ENCODE measurements at places on chromosomes 11 and 22.

- DNase-seq, result no peak
Measured at GRCh38 chr11:134911514-134912180, 499.6 kb upstream of the B3GAT1 start.

DNA sequence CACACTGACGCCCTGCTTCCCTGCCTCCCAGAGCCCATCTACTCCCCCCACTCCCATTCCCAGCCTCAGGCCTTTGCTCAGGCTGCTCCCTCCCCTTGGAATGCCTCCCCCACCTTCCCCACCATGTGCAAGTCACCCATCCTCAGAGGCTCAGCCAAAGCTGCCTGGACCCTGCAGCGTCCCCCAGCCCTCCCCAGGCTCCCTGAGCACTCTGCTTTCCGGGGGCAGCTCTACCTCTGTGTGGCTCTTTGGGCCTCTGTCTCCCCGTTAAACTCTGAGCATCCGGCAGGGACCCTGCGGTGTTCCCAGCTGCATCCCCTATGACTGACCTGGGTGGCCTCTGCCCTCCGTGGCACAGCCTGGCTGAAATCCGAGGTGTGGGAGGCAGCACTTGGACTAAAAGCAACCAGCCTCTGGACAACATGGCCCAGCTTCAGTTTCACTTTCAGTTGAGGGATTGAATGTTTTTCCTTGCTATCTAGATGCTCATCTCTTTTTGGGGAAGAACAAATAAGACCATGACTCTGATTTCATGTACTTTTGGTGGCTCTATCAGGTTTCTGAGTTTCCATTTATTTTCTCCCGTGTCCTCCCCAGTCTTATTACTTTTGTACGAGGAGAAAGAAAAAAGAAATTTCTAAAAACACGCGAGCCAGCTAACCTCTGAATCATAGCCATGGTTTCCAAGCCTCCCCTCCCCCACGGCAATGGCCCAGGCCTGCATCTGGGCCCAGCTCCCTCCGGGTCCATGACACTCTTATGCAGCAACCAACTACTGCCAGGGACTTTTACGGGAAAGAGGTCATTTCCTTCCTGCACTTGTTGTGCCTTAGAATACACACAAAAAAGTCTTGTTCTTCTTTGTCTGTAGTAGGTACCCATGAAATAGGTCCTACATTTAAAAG, 3.8 kb downstream of the APOL3 start:
- DNase-seq, result peak; percentile 29

DNA sequence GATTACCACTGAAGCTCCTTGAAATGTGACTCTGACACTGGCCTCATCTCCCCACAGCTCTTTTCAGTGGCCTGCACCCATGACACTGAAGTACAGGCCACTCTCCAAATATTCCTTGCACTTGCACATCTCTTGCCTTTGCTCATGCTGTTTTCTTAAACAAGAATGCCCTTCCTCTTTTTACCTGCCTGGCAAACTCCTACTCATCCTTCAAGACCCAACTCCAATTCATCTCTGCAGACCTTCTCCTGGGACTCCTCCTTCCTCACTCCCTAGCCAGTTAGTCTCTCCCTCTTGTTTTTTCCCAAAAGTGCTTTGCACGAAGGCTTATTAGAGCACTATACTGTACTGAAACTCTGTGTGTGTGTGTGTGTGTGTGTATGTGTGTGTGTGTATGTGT, 2.6 kb downstream of the KCNE3 start:
- DNase-seq, result no peak

GRCh38 chr11:109783014-109783413, 310.2 kb upstream of the ZC3H12C start:
- no peak for DNase-seq

DNA sequence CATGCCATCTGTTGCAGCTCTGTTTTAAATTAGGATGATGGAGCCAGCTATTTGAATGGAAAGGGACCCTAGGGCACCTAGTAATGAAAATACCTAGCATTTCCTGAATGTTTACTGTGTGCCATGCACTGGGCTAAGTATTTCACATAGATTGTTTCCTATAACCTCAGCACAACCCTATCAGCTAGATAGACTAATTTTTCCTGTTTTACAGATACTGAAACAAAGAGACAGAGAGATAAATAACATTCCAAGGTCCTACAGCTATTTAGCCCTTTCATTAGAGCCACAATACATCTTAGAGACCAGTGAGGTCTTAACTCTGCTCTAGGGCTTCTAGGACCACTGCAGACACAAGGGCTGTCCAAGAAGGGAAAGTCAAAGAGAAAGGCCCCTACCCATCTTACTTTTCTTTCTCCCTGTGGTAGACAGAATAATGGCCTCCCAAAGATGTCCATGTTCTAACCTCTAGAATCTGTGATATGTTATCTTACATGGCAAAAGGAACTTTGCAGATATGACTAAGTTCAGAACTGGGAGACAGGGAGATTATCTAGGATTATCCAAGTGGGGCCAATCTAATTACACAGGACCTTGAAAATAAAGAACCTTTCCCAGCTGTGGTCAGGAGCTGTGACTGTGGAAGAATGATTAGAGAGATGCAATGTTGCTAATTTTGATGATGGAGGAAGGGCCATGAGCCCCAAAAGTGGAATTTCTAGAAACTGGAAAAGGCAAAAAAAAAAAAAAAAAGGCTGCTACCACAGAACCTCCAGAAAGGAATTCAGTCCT, 157.0 kb downstream of the CCDC34 start:
- DNase-seq, result no peak

- DNase-seq, result no peak
Measured at GRCh38 chr22:48664586-48664985, 1163.1 kb downstream of the BRD1 start.

DNA sequence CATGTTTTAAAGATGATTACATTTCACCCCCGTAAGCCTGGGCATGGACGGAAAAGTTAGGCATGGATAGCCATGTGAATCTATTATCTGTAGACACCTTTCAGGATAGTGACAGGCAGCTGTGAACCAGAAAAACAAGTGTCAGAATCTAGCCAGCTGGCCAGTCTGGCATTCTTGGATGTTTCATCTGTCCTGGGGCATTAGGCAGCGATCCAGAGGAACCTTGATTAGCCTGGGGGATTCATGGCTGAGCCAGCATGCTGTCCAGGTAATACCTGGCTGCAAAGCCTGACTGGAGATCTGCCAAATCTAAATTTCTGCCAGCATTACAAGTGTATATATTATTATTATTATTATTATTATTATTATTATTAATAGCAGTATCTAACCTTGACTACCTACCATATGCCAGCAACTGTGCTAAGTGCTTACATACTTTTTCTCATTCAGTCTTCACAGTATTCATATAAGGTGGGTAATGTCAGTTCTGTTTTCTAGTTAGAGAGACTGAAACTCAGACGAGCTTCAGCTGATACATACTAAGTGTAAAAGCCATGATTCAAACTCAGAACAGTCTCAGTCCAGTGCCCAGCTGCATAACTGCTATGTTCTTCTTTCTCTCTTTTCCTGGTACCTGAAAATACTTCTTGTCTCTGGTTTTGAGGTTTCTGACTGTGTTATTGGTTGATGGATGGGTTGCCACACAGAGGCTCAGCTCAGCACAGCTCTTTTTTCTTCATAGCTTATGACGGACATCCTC, 12.8 kb downstream of the BMAL1 start:
- no peak for DNase-seq

DNA sequence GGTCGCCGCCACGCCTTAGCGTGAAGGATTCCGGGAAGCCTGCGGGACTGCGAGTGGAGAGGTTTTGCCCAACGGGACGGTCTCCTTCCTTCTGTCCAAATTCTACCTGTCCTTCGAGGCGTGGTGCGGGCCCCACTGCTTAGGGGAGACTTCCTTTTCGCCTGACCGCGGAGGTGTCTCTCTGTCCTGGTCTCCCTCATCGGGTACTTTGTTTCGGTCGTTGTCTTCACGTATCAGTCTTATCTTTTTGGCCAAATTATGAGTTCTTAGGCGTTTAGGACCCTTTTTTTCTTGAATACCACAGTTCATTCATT, 388 bp downstream of the HINFP start:
- no peak for DNase-seq

DNA sequence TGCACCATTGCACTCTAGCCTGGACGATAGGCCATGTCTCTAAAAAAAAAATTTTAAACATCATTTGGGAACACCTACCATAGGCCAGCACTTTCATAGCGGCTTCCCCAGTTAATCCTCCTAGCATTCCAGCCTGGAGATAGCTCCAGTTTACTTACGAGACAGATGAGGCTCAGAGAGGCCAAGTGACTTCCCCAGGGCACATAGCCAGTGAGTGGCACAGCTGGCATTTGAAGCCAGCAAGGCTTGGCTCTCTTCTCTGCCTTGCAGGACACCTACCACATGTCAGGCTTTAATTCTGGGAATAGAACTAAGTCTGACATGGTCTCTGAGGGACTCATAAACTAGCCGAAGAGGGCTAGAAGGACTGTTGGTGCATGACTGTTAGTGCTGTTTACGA, 4.9 kb upstream of the TAGLN start:
- DNase-seq, result no peak

GRCh38 chr22:31275018-31275417, 17.3 kb downstream of the PIK3IP1 start:
- DNase-seq, result no peak

- DNase-seq, result no peak
Measured at GRCh38 chr22:43853328-43853931, 8.9 kb downstream of the SULT4A1 start.

DNA sequence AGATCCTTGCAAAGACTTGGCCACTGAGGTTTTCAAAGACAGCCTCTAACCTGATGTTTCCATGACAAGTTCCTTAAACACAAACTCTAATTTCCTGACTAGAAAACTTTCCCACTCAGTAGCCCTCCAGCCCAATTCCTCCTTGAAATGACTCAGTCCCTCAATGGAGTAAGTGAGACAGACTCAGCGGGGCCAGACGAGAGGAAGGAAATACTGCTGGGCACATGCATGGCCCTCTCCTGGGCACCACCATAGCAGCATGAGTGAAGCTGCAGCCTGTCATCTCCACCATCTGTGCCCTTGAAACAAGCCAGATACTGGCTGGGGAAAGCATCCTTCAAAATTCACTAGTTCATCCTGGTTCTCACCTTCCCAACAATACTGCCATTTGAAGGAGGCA, 76.2 kb upstream of the GDPD4 start:
- DNase-seq, result no peak

GRCh38 chr22:45434981-45435380, 21.5 kb downstream of the RIBC2 start:
- DNase-seq, result no peak

- peak; percentile 49 for DNase-seq
Measured at GRCh38 chr11:3905080-3905953, 49.9 kb downstream of the STIM1 start.

DNA sequence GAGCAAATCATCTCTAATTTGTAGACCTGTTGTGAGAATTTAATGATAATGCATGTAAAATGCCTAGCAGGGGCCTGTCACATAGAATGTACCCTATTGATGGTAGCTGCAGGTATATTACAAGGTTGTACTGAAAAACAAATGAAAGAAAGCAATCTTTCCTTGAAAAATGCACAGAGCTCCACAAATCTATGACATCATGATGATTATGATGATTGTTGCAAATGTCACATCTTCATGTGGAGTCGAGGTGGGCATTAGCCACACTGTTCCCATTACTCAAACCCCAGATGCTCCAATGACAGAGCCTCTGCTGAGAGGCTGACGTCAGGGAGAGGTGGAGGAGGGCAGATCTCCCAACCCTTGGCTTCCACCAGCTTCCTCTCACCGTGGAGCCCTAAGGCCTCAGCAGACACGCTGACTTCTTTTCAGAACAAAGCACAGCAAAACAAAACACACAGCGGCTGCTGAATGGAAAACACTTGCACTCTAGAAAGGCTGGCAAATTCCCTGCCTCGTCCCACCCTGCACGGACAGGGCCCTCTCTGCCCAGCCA, 298.3 kb downstream of the KIRREL3 start:
- DNase-seq, result no peak

DNA sequence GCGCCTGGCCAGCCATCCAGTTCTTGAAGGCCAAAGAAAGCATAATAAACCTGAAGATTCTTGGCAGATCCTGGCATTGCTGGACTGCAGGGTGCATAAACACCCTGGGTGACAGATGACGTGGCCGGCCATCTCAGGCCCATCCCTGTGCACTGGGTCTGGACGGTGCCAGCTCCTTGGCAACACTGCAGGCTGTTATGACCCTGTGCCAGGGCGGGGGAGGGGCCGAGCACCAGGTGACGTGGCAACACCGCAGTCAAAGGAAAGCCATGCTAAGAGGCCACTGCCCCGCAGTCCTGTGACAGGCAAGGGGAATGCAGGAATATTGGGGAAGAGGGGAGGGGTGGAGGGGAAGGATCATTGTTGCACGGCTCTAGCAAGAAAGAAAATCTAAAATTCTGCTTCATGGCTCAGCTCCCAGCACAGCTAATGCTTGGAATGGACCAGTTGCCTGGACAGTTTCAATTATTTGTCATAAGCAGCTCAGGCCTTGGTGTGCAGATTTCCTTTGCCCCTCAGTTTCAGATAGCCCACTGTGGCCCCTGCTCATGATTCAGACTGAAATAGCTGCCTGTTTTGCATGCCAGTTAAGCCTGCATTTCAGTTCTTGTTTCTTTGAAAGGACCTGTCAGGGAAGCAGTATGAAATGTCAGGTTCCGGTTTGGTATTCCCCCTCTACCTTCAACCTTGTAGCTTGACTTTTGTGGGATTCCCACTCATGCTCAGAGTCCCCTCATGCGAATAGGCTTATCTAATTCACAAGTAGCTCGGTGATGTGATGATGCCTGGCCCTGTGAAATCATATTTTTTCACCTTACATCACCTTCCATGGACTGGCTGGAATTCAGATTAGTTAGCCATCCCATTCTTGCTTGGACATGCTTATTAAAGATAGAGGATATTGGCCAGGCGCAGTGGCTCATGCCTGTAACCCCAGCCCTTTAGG, 29.7 kb upstream of the DDX6 start:
- DNase-seq, result no peak

- DNase-seq, result no peak
Measured at GRCh38 chr11:13260201-13260962, 17.2 kb upstream of the BMAL1 start.

GRCh38 chr11:1153951-1154493, 3.7 kb upstream of the MUC5AC start:
- no peak for DNase-seq

- no peak for DNase-seq
Measured at GRCh38 chr22:21959274-21960074, 6.8 kb upstream of the PPM1F start.

GRCh38 chr22:22244316-22245250, at the start of gene VPREB1:
Gene VPREB1, plus strand, starts transcription at chr22:22244786. Its CDS starts 28 bp downstream, at chr22:22244814.
- peak; percentile 22 for DNase-seq

GRCh38 chr11:5600374-5600851, 4.0 kb downstream of the TRIM6 start:
- no peak for DNase-seq

GRCh38 chr11:95931916-95932315, 8.0 kb upstream of the MTMR2 start:
- no peak for DNase-seq

- no peak for DNase-seq
Measured at GRCh38 chr11:130144861-130145281, 14.7 kb upstream of the ST14 start.

- no peak for DNase-seq
Measured at GRCh38 chr11:46369458-46370152, 11.9 kb upstream of the MDK start.

DNA sequence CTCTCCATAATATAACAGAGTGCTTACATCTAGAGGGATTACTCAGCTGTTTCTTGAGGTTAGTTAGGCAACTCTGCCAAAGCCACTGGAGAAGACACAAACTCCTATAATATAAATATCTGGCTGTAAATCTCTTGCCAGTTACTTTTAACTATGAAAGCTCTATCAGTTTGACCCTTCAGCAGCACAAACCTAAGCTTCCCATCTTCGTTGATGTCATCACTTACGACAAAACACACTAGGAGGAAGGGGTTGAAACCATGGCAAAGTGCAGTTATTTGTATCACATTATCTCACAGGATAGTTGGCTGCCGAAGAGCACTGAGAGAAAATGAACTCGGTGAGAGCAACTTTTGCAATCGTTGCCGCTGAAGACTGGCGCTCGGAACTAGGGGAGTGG, 922.1 kb downstream of the OPCML start:
- no peak for DNase-seq
